ENCODE measurements at places on chromosomes 16 and 17.

DNA sequence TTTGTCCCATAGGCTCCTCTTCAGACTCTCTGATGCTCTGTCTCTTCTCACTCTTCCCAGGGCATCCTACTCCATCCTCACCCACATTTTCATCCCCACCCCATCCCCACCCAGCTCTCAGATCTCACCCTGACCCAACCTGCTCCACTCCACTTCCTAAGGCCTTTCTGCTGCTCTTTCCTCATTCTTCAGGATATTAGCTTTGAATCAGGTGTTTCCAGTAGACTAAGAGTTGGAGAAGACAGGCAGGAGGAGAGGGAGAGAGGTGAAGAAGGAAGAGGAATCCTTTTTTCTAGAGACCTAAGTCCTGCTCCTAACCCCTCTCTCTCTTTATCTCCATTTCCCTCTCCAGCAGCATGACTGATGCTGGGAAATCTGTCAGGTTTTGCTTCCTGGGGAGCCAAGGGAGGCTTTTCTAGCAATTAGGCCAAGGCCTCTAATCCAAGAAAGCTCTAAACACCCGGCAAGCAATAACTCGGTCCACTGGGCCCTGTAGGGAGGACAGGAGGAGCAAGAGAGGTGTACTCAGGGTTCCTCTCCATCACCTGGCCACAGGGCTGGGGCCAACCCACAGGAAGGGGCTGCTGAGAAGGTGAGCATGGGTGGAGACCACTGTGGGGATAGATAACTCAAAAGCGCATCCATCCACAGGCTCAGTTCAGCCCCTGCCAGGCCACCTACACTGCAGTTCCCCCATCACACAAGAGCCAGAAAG lies 133.3 kb downstream of the TMEM132E start:
- DNase-seq, result no peak

- no peak for DNase-seq
Observed at GRCh38 chr17:76394166-76394565, 9.8 kb downstream of the SPHK1 start.

DNA sequence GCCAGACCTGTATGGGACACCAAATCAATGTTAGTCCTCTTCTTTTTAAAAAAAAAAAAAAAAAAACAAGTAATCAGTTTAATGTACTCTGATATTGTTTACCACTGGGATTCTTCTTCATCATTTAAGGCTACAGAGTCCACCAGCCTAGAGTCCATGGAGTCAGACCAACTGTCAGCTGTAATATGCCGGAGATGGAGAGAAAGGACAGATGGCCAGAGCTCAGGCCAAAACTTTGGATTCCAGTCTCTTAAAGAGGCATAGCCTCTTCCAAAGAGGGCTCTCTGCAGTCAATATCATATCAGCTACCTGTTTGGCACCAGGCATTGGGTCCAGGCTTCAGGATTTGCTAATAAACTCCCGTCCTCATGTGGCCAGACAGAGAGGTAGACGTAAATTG lies 469.6 kb upstream of the HSBP1 start:
- DNase-seq, result no peak

- no peak for DNase-seq
Observed at GRCh38 chr17:45131616-45132319, 547 bp downstream of the PLCD3 start.

- no peak for DNase-seq
Observed at GRCh38 chr16:80191928-80192327, 348.9 kb upstream of the DYNLRB2 start.

- DNase-seq, result no peak
Observed at GRCh38 chr16:66690106-66690847, 6.3 kb downstream of the CMTM4 start.

GRCh38 chr16:88785106-88785924 lies at the start of gene PIEZO1:
Gene PIEZO1 (minus strand): TSS chr16:88785220. CDS start chr16:88784964, 256 bp downstream.
- no peak for DNase-seq

GRCh38 chr17:70366386-70366785 lies 197.1 kb downstream of the KCNJ2 start:
- no peak for DNase-seq

DNA sequence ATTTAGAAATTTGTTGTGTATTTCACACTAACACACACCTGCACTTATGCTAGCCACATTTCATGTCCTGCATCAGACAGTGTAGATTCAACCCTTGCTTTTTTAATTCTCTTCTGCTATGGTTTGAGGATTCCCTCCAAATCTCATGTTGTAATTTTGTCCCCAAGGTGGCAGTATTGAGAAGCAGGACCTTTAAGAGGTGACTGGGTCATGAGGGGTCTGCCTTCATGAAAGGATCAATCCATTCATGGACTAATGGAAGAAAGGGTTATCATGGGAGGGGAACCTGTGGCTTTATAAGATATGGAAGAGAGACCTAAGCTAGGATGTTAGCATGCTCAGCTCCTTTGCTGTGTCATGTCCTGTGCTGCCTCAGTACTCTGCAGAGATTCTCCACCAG lies 1032.2 kb downstream of the CDH11 start:
- DNase-seq, result no peak

- DNase-seq, result no peak
Observed at GRCh38 chr17:29642171-29642611, 19.5 kb upstream of the CORO6 start.

DNA sequence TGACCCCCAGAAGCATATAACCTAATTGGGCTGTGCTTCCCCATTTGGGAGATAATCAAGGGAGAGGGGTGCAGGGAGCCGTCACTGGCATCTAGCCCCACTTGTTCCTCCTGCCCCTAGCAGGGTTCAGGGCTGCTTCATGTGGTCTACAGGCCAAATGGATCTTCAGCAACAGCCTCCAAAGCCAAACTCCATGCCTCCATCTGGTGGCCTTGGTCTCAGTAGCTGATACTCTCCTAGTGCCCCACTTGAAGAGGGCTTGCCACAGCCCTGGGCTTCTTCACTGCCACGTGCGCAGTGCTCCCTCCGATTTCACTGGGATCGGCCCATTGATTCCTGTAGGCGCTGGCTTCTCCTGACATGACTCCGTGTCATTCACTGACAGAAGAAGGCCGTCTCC lies 24.6 kb downstream of the LYRM9 start:
- no peak for DNase-seq

GRCh38 chr16:83269048-83269447 lies 538.7 kb upstream of the HSBP1 start:
- DNase-seq, result no peak

GRCh38 chr16:75262104-75262799 lies 10.8 kb upstream of the BCAR1 start:
- no peak for DNase-seq

GRCh38 chr17:69350911-69351310 lies 24.0 kb upstream of the ABCA5 start:
- no peak for DNase-seq

DNA sequence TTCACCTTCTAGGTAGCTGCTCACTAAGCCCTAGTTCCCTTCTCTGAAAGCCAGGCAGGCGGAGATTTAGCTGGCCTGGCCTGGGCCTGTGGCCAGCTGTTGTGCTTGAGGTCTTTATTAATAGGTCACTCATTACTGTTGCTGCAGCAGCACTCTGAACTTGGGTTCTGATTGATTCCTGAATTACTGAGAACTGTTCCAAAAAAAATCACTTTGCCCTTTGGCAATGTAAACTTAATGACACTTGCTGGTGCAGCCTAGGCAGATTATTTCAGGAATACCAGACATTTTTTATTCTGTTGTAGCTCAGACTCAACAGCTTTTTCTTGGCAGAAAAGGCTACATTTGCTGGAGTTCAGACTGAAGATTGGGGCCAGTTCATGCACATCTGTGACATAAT lies 2.7 kb downstream of the TOM1L1 start:
- no peak for DNase-seq

GRCh38 chr16:46858151-46858550 lies 26.0 kb upstream of the GPT2 start:
- DNase-seq, result no peak

Measured in stromal cell of bone marrow (primary cell).